ENCODE measurements at places on chromosomes 11 and 22.

DNA sequence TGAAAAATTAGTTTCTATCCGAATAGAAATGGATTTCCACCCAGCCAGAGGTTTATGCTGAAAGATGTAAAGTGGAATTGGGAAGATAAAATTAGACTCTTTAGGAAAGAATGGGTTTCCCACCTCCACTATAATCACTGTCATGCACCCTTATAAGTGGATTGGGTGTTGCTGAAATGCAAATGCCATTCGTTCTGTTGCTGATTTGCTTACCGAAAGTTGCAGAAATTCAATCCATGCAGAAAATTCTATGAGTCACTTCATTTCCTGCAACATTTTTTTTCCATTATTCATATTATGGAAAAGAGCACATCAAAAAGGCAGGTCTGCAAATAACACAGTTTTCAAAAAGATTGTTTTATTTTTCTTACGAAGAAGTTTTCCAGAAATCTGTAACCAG is 65.6 kb downstream of the LDLRAD3 start:
- peak; percentile 68 for DNase-seq

DNA sequence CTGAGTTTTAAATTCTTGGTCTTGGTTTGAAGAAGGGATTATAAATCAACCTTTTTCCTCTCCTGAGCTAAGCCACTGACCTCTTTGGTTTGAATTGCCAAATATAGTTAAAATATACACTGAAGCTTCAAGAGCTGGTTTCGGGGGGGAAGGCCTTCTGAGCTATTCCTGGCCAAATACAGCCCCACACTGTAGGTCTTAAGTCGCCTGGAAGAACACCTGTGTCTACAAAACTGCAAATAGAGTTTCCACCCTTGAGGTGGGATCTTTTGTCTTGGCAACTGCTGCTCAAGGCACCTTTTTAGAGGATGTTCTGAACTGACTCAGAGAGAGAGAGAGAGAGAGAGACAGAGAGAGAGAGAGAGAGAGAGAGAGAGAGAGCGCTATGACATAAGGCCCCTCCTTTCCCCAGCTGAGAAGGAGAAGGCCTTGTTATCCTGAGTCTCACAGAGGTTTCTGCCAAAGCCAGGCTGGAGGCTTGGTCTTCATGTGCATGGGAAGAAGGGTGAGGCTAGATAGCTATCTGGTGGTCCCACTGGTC is 5.5 kb downstream of the ADM start:
- DNase-seq, result peak; percentile 46

DNA sequence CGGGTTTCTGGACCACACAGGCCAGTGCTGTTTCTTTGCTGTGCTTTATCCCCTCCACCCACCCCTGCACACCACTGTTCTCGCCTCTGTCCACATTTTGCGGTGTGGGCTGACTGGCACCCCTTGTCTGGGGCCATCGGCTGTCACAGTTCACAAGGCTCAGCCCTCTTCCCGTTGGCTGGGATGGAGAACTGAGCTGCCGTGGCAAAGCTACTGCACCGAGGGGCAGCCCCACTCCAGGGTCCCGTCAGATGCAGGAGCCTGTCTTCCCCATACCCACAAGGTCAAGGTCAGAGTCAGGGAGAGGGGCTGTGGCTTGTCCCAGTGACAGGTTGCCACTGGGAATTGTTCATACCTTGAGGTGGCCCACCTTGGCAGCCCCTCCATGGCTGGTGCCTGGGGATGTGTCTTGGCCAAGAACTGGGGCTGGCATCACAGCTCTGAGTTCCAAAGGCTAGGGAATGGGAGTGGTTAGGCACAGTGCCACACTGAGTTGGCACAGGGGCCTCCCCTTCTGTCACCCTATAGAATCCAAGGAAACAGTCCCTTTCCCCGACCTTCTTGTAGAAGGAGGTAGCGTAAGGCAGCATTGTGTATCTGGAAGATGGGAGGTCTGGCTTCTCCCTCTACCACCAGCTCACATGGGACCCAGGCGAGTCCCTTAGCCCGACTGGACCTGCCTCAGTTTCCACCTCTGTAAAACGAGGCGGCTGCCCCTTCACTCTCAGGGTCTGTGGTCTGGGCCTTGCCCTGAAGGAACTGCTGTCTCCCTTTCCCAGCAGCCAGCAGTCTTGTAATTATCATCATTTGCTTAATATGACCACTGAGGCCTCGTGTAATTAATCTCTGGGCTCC is 3.4 kb downstream of the GRK2 start:
- no peak for DNase-seq

DNA sequence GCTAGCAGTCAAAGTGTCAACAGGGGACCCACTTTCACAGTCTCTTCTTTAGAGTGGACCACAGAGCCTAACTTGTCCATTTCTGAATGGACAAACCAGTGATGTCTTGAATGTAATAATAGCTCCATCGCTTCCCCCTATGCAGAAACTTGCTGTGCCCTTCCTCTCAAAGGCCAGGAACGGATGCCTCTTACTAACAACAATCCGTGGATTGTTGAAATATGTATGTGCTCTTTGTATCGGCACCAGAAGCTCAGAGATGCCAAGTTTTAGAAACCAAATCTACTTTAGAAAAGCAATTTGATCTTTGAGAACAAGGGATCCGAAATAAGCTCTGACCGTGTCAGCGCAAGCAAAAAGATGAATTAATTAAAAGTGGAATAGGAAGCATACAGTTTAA is 259.5 kb upstream of the POU2AF2 start:
- no peak for DNase-seq

DNA sequence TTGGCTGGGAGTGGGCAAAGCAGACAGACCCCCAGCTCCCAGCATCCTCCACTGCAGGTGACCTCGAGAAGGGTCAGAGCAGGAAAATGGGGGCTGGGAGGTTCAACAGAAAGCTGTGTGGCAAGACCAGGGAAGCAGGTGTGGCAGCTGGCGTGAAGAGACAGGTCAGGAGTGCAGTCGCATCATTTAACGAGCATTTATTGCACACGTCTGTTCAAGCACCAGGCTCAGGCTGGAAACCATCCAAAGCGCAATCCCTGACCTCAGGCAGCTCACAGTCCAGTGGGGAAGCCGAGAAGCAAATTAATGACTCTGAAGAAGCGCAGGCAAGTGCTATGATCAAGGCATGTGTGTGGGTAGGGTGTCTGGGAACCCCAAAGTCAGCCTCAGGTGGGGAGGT is 7.4 kb downstream of the SLC25A45 start:
- peak; percentile 67 for DNase-seq

DNA sequence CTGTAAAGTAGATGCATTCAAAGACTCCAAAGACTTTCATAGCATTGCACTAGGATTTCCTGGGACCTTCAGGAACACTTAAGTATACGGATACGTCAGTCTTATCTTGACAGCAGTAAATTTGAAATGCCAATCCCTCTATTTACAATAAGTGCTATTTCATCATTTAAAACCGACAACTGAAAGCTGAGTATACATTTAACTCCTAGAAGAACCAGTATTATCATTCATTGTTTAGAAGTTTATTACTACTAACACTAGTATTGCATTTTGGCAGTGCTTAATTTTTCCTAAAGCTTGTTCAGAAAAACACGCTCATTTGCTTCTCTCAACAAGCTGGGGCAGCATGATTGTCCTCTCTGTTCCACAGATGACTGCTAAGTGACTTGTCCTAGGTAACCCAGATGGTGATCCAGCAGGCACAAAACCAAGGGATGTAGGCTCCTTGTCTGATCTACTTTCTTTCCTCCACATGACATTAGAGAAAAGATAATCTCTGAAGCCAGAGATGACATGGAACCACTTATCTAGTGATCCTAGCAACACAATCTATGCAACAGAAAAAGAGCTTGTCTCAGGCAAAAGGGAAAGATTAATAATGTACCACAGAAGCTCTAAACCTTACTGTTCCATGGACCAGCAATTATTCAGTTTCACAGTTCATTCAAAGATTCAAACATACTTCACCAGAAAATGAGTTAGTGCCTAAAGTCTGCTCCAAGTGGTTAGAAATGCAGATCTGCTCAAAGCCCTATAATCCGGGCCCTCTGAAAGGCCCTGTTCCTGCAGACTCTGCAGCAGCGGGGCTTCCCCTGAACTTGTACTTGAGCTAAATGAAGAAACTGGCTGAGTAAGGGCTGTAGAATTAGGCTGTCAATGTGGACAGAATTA is 5.2 kb downstream of the MAML2 start:
- DNase-seq, result peak; percentile 37

All from epithelial cell of esophagus (primary cell).